Psoas muscle (tissue), 8 donors: ENCODE measurements at places on chromosomes 5 and 9.

DNA sequence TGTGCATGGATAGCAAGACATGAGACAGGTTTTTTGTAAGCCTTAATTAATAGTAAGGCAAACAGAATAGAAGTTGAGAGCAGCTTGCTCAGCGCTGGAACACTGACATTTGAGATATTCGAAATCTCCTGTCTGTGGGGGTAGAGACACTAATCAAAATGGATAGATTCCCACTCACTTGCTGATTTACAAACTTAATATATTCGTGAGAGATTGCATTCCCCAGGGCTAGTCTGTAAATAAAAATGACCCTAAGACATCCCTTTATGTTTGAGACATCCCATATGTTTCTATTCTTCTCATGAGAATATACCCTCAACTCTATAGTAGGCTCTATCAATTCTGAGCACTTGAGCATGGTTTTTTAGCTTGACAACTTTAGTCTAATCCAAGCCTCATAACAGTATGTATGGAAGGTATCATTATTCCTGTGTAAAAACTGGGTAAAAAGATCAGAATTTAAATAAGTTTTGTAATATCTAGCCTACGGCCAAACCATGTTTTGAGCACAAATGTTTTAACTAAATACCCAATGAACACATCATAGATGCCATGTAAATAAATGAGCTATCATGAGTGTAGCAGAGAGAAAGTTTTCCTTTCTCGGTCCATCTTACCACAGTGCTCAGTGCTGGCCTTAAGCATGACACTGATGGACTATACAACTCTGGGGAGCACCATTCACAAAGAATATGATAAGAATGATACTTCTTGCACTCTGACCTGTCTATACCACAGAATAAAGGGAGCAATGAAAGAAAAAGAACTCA is 609.2 kb downstream of the PSAT1 start:
- no peak for DNase-seq
- H3K4me3 ChIP-seq = no peak overlapping the region
- no peaks in the 10 kb centered on the region for H3K27me3 ChIP-seq
- no peaks in the 10 kb centered on the region for H3K4me1 ChIP-seq
- H3K36me3 ChIP-seq = no peaks in the 10 kb centered on the region
- no peak overlapping the region for H3K27ac ChIP-seq

- H3K27me3 ChIP-seq = no peaks in the 10 kb centered on the region
- H3K36me3 ChIP-seq = no peaks in the 10 kb centered on the region
- H3K4me3 ChIP-seq = no peak overlapping the region
These were observed 33.3 kb downstream of the FBXO10 start for GRCh38 chr9:37542895-37543294.

- no peak overlapping the region for H3K27ac ChIP-seq
- H3K4me3 ChIP-seq = no peak overlapping the region
- H3K27me3 ChIP-seq = no peaks in the 10 kb centered on the region
- H3K36me3 ChIP-seq = no peaks in the 10 kb centered on the region
- no peak for DNase-seq
These were observed 523.0 kb downstream of the MTRR start for GRCh38 chr5:8391911-8392310.

- peaks cover 53% of the 10 kb centered on the region for H3K36me3 ChIP-seq
- H3K4me1 ChIP-seq = peaks cover 47% of the 10 kb centered on the region
- H3K4me3 ChIP-seq = no peak overlapping the region
- H3K27ac ChIP-seq = peak overlapping the region; percentile 94
- no peaks in the 10 kb centered on the region for H3K27me3 ChIP-seq
These were observed 65.0 kb downstream of the PRRT1B start for GRCh38 chr9:131610231-131610761.

DNA sequence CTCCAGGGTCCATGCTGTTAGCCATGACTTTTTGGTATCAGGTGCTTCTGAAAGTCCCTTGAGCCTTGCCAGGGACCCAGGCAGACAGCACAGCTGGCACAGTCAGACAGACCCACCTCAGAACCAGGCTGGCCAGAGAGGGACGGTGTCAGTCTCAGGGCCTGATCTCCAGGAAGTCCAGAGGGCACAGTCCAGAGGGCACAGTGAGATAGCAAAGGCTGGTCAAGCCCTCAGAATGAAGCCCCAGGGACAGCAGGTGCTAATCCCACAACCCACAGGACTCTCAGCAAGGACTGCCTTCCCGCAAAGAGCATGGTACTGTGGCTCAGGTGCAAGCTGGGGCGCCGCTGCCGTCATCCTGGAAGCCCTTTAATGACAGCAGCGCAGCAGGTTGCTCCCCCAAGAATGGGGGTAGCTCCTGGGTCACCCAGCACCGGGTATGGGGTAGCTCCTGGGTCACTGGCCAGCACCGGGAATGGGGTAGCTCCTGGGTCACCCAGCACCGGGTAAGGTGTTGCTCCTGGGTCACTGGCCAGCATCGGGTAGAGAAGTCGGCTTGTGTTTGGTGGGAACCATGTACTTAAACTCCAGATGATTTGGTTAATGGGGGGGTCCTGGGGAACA is 105.6 kb upstream of the PHYKPL start:
- no peaks in the 10 kb centered on the region for H3K27me3 ChIP-seq
- no peak overlapping the region for H3K27ac ChIP-seq
- H3K4me1 ChIP-seq = no peaks in the 10 kb centered on the region
- H3K4me3 ChIP-seq = no peak overlapping the region
- H3K36me3 ChIP-seq = no peaks in the 10 kb centered on the region
- DNase-seq = peak; percentile 28
